ENCODE measurements at places on chromosomes 7 and 10.

DNA sequence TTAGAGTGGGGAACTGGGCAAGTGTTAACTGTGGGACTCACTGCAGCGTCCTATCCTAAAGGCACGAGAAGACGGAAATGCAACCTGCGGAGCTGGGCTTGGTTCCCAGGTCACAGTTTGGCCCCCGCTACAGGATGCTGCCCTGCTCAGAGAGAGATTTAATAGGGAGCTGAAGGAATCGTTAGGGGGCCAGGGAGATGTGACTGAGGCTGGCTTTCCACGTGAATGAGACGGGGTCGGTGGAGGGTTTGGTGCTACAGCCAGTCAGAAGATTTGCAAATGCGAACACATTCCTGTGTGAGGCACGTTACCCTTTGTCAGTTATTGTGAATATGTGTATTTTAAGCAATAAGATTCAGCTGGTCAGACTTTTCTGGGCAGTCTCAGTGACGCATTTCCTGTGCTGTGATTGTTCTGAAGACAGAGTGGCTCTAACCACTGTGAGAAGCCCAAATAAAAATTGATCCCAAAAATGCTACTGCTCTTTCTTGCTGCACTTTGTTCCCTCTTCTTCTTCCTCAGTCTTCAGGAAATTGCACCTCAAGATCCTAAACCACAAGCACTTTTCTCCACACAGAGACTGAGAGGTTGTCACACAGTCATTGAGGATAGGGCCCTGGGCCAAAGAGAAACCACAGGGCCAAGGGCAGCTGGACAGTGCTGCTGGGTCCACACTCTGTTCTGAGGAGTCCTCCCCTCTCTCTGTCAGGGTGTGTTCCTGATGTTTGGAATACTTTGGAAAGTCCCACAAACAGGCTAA is 21.2 kb downstream of the CYP17A1 start:
- DNase-seq = no peak

DNA sequence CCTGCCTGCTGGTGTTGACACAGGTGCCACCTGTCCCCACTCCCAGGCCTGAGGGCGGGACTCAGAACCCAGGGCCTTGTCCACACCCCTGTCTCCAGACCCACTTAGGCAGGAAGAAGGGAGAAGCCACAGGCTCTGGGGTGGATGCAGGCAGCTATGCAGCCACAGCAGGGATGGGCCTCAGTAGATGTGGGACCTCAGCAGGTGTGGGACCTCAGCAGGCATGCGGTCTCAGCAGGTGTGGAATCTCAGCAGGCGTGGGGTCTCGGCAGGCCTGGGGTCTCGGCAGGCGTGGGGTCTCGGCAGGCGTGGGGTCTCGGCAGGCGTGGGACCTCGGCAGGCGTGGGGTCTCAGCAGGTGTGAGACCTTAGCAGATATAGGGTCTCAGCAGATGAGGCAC is 118.0 kb upstream of the PITRM1 start:
- no peak for DNase-seq

- DNase-seq = no peak
Measured at GRCh38 chr7:29330136-29330535, 135.6 kb downstream of the CHN2 start.

GRCh38 chr10:129744134-129745111 is 219.7 kb downstream of the EBF3 start:
- no peak for DNase-seq

DNA sequence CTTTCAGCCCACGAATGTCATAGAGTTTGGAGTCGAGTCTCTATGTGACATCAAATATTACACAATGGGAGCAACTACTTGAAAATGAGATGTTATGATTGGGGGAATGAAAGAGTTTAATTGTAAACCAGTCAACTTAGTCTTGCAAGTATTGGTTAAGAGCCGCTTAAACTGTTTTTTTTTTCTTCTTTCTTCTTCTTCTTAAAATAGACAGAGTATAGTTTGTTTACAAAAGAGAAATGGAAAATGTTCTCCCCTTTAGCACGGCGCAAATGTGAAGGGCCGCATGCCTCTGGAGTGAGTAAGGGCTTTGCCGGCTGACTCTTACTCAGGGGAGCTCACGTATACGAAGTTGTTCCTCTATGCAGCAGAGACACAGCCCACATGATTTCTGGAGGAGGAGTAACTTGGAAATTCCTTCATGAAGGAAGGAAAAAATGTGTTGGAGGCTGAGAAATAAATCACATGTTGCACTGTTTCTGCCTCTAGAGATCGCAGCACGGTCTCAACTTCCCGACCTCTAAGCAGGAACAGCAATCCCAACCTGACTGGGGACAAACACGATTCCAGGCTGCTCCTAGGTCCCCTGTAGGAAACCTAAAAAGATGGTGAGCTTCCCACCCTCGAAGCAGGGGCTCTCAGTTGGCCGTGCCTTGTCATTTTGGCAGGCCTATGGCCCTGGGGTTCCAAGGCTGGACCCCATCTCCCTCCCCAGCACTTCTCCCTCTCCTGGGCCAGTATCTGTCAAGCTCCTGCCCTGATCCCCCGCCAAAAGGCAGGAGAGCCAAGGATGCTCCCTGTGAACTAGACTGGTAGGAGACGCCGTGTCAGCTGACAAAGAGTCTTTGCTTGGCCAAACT is 44.8 kb downstream of the MYOF start:
- DNase-seq = no peak

GRCh38 chr10:26821699-26822570 is 38.8 kb downstream of the ABI1 start:
- DNase-seq = no peak

GRCh38 chr10:77846718-77847311 is 79.7 kb downstream of the DLG5 start:
- DNase-seq = peak; percentile 34

GRCh38 chr10:14859775-14860174 is 18.9 kb upstream of the SUV39H2 start:
- DNase-seq = no peak

DNA sequence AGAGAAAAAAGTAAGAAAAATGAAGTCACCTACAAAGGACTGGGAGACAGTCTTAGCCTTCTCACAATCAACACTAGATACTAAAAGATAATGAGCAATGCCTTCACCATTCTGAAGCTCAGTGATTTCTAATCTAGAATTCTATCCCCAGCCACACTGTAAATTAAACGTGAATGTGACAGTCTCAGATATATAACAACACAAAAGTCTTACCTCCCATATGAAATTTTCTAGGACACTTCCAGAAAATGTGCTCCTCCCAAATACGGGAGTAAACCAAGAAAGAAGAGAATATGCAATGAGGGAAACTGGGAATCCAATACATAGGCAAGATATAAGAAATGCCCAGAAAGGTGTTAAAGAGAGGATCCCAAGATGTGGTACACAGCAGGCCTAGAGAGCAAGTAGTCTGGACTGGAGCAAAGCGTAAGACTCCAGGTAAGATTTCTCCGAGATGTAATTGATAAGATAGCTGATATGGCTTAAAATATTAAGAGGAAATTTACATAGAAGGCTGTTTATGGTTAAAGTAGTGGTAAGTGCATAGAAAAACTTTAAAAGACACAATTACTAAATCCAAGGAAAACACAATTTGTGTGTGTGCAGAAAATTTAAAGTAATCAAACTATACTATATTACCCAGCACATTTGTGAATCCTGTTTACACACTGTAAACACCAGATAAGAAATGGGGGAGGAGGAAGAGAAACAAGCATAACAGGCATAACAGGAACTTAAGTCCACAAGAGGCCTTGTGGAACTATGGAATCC is 44.1 kb downstream of the SGMS1 start:
- DNase-seq = no peak

GRCh38 chr10:30705625-30706149 is 76.1 kb upstream of the LYZL2 start:
- DNase-seq = no peak

DNA sequence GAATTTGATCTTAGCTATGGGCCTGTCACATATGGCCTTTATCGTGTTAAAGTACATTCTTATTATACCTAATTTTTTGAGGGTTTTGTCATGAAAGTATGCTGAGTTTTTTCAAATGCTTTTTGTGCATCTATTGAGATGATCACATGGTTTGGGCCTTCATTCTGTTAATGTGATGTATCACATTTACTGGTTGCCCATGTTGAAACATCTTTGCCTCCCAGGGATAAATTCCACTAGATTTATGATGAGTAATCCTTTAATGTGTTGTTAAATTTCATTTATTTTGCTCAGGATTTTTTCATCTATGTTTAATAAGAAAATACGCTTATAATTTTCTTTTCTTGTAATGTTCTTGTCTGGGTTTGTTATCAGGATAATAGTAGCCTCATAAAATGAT is 442.0 kb downstream of the MDFIC start:
- no peak for DNase-seq

DNA sequence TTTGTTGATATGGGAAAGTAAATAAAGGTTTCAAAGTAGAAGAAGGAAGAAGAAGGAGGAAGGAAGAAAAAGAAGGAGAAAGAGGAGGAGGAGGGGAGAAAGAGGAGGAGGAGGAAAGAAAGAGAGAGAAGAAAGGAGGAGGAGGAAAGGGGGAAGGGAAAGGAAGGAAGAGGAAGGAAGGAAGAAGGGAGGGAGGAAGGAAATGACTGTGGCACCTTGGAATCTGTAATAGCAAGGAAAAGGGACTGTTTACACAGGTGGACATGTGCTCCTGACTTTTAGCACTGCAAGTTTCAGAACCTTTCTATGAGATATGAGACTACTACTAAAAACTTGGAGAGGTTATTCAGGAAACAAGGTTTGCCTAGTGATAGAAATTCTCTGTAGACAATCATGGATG is 153.2 kb downstream of the BTAF1 start:
- DNase-seq = no peak

- DNase-seq = no peak
Measured at GRCh38 chr10:6726924-6727323, 146.8 kb upstream of the PRKCQ start.

DNA sequence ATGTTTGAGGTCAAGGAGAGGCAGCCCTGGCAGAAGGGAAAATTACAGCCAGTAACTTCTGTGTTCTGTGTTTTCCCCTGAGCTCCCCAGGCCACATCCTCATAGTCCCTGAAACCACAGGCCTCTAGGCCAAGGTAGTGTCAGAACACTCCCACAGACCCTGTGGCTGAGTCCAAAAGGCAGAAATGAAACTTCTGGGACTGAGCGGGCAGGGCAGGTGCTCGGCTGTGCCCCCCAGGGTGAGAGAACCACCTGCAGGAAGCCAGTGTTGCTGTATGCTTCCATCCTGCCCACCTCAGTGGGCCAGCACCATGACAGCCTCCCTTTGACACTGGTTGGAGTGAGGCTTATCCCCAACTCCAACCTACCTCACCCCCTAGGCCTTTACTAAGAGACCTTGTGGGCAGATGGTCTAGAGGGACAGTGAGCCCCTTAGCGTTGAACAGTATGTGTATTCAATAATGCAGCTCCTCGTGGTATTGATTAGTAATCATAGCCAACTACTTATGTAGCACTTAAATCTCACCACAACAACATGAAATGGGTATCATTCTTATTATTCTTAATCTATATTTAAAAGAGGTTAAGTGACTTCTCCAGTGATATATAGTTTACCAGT is 30.3 kb downstream of the PIK3CG start:
- DNase-seq = no peak

GRCh38 chr10:78969719-78970118 is 99.0 kb upstream of the ZMIZ1 start:
- no peak for DNase-seq

GRCh38 chr10:79930751-79931150 is 18.2 kb downstream of the SFTPD start:
- no peak for DNase-seq

- DNase-seq = no peak
Measured at GRCh38 chr10:92753865-92754264, 64.1 kb downstream of the HHEX start.

GRCh38 chr10:129580010-129580409 is 113.0 kb downstream of the MGMT start:
- no peak for DNase-seq

- DNase-seq = no peak
Measured at GRCh38 chr7:121305109-121305508, 23.7 kb upstream of the WNT16 start.

GRCh38 chr10:21278491-21279216 is 246.8 kb downstream of the SKIDA1 start:
- peak; percentile 43 for DNase-seq

- DNase-seq = no peak
Measured at GRCh38 chr7:138289864-138290263, 170.2 kb upstream of the TRIM24 start.

DNA sequence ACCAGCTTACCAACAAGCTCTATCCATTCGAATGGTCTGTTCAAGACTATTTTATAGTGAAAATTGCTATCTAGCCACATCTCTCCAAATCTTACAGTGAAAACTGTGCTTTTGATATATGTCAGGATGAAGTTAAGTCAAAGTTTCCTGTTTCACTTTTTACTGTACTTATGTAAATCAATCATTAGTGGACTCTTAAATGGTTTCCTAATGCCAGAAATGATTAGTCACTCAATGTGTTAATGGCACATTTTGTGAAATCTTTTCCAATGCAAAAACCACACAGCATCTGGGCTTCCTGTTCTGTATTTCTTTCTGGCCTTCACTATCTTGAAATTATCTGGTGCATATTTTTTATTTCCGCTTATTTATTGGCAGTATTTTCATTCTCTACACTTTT is 87.3 kb upstream of the STEAP1B start:
- no peak for DNase-seq

DNA sequence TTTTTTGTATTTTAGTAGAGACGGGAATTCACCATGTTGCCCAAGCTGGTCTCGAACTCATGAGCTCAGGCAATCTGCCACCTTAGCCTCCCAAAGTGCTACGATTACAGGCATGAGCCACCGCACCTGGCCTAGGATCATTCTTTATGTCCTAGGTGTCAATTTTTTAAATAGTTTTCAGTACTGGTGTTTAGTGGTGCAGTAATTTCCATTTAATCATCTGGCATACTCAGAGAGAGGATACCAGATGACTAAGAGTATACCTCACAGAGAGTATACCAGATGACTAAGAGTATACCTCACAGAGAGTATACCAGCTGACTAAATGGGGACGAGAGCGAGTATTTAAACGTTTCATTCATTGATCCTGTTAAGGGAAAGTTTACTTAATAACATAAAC is 37.3 kb upstream of the TMEM248 start:
- no peak for DNase-seq

GRCh38 chr10:98308669-98309365 is 40.8 kb upstream of the LOXL4 start:
- no peak for DNase-seq

DNA sequence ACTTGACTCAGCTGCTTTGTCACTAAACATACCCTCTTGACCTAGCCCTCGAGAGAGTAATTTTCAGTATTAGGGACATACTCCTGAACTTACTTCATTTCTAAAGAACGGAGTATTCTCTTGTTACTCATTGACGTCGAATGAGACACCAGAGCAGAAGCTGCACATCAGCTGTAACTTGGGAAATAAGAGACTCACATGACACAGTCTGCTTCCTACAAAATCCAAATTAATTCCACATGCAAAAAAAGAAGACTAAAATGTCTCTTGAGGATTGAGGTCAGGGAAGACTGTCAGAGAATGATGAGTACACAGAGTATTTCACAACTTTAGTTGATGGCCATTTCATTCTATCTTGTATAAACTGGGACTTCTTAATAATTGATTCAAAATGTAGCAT is 114.7 kb upstream of the EGFR start:
- DNase-seq = no peak

All from NCI-H1105 treated with DMSO at 0.1 percent for 48 hours (cell line).